Pancreas (tissue), 10 donors: ENCODE measurements at places on chromosomes 4 and X. TPM values are rescaled to one million over a fixed set of nuclear protein-coding genes. Genes with fewer than 3 reads are reported as not detected.

DNA sequence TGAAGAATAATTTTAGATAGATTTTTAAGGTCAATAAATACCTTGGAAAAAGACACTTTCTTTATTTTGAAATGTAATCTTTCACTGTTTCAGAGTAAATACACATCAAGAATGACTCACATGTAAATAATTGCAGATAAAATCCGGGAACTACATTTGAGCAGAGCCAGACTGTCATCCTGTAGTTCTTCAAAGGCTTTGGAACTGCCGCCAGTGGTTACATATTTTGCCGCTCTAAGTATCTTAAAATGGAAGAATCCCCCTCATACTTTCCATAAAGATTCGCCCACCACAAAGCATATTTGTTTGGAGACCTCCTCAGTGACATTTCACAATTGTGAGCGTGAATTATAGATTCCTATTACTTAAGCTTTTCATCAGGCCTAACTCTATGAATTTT is 607.8 kb upstream of the ZFP42 start:
- DNase-seq = no peak

DNA sequence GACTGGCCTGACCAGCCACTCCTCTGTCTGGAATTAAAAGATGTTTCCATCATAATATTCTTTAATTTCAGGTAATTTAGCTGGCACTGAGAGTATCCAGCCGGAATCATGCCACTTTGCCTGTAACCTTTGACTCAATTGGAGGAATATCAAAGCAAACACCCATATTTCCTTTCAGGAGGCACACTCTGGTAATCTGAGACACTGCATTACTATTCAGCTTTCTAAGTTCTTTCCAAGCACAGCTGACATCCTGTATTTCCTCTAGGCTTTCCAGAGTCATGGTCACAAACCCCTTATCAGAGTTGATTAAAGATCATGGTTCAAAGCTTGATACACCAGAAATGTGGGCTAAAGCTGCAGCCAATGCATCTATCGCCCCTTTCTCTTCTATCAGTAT is 29.3 kb downstream of the INTS12 start:
- DNase-seq = no peak

- no peak for DNase-seq
Measured at GRCh38 chr4:79132826-79133225, 193.0 kb downstream of the NAA11 start.

DNA sequence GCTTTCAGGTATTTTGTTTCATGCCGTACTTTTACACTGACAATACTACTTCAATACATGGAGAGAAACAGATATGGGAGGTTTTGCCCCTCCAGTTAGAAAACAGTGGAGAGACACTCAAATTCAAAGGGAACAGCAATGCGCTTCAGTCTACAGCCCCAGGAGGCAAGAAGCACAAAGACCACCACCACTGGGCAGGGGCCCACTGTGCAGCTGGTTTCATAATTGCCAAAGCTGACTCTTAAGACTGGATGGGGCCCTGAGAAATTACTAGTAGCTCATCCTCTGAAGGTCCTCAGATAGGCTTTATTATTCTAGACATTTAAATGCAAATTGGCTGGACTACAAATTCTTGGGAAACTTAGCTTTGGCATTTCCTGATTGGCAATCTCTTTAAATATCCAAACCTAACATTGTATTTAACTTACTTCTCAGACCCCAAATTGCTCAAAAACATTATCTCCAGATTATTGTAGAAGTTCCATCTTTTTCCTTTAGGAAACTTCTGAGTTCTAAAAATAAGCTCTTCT is 85.9 kb upstream of the GPR34 start:
- DNase-seq = no peak

DNA sequence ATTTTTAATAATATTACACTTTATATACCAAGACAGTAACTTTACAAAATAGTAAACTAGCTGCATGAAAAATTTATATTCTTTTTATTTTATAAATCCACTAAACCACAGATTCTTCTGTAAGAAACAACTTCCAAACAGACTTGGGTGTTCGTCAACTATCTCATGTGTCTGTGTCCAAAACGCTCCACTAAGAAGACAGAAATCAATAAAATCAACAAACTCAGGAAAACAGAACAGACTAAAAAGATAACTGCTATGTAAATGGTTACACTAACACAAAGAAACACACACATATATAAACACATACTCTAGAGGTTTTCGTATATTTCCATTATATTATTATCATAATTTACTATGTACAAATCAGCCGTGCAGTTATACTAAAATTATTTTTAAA is 158.4 kb downstream of the PPP3CA start:
- no peak for DNase-seq

DNA sequence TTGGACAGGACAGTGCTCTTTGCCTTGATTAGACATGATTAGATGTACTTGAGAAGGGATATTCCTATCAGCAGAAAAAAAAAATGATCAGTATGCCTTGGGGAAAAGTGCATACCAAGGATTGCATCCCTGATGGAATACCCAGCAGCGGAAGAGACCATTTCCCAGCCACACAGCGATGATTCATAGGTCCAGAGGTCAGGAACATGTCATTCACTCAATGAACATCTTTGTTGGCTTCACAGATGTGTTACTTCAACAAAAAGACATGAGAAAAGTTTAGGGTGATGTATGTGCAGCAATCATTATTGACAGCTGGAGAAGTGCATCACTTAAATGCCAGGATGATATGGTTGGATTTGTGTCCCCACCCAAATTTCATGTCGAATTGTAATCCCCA is 293.5 kb downstream of the ZNF674 start:
- DNase-seq = no peak

DNA sequence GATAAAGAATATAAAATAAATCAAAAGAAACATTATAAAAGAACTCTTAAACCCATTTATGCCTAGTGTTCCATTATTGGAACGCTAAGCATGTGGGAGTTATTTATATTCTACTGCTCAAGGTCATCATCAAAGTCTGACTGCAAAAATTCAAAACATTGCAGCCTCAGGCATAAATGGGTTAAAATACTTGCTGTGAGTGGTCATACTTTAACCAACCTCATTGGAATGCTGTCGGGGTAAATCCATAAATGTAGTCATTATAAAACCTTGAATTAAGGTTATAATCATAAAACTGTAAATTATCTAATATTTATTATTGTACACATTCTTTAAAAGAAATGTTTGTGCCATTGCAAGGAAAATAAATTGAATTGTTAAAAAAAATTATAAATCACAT is 55.0 kb downstream of the RPS6KA6 start:
- DNase-seq = no peak

DIPK2B gene
- total RNA-seq = 3.0 TPM
